ENCODE measurements at places on chromosomes 6 and 20.

DNA sequence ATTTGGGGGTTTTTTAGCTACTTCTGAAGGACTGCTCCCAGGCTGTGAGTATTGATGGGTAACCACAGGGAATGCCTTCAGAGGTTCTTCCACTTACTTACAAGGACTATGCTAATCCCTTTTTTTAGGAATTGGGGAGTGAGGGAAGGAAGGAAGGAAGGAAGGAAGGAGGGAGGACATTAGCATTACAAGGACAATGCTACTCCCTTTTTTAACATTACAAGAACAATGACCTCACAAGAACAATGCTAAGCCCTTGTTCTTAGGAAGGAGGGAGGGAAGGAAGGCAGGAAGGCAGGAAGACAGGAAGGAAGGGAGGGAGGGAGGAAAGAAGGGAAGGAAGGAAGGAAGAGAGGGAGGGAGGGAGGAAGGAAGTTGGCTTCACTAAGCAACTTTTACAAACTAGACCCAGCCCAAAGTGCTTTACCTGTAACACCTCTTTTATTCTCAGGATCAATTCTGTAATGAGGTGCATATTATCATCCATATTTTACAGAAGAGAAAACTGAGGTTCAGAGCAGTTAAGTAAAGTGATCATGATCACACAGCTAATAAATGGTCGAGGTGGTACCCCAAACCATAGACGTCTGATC, 446.8 kb upstream of the JARID2 start:
- DNase-seq, result no peak

DNA sequence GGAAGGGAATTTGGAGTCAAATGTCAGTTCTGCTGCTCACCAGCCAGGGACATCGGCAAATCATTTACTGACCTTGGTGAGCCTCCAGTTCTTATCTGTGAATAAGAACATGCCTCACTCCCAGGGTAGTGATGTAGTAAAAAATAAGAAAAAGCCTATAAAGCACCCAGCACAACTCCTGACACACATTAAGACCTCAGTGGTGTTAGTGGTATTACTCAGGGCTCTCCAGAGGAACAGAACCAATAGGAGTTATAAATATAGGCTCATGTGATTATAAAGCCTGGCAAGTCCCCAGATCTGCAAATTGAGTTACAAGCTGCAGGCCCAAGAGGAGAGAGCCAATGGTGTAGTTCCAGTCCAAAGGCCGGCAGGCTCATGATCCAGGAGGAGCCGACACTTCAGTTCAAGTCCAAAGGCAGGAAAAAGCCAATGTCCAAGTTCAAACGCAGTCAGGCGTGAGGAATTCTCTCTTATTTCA, 71.3 kb upstream of the EYA2 start:
- no peak for DNase-seq

DNA sequence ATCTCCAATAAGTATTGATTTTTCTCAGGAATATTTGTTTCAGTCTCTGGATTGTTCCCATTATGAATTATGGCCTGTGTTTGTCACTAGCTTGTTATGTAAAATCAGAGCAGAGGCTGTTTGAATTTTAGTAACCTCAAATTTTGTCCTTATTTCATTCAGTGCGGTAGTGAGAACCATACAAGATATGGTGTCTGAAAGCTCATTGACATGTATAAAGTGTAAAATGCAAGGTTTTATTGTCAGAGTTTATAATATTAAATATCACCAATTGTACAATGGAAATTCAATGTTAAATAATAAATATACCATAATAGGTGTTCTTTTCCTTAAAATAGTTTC, 353.3 kb upstream of the SYNCRIP start:
- no peak for DNase-seq

DNA sequence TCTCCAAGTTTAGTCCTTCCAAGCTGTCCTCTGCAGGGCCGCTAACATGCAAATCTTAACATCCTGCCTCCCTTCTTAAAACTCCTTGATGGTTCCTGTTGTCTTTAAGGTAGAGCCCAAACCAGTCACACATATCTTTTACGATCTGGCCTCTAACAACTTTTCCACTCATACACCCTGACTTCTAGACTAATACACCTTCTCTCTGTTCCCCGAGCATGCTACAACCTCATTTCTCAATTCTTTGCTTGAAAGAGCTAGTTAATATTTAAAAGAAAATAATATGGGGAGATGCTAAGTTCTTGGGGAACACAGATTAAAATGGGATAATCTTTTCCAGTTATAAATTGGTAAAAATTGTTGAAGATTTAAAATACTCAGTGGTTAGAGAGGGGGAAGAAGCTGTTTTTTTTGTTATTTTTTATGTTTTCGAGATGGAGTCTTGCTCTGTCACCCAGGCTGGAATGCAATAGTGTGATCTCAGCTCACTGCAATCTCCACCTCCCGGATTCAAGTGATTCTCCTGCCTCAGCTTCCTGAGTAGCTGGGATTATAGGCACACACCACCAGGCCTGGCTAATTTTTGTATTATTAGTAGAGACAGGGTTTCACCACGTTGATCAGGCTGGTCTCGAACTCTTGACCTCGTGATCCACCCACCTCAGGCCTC, 250.7 kb downstream of the MAFB start:
- DNase-seq, result no peak

- no peak for DNase-seq
Observed at GRCh38 chr6:113350461-113350860, 506.7 kb upstream of the MARCKS start.

DNA sequence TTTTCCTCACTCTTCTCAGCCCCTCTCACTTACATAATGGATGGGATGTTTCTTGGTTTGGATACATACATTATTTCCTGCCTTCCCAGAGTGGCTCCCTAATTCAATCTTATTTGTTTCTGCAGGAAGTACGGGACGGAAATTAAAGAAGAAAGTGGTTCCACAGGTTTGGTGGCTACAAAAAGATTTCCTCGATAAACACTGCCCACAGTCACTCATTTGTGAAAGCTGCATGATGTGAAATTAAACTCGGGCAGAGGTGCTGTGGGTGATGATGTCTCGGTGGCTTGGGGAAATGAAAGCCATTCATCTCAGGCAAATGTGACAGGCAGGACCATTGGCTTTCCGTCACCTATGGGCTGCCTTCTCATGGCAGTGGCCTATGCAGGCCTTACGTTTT, 119.5 kb upstream of the KCNG1 start:
- no peak for DNase-seq

DNA sequence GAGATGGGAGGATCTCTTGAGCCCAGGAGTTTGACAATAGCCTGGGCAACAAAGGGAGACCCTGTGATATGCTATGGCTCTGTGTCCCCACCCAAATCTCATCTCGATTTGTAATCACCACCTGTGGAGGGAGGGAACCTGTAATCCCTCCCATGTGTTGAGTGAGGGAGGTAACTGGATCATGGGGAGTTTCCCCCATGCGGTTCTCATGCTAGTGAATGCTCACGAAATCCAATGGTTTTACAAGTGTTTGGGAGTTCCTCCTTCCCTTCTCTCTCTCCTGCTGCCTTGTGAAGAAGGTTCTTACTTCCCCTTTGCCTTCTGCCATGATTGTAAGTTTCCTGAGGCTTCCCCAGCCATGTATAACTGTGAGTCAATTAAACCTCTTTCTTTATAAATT, 3.4 kb downstream of the NUDT3 start:
- no peak for DNase-seq

DNA sequence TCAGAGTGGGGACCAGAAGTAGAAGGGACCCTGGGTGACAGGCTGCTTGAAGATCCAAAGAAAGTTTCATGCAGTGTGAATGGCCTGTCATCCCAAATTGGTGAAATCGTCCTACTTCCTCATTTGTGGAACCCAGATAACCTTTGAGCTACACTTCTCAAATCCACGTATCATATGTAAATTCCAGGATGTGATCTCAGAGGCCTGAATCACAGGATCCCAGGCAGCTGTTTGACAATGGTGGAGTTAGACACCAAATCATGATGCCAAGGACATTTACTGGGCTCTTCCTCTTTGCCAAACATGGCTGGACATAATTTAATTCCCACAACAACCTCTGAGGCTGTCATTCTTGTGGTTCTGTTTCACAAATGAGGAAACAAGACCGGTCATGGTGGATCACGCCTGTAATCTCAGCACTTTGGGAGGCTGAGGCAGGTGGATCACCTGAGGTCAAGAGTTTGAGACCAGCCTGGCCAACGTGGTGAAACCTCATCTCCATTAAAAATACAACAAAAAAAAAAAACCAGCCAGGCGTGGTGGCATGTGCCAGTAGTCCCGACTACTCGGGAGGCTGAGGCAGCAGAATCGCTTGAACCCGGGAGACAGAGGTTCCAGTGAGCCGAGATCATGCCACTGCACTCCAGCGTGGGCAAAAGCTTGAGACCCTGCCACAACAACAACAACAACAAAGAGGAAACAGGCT, 39.9 kb upstream of the TTPAL start:
- DNase-seq, result no peak

GRCh38 chr20:38062890-38063289, 29.3 kb downstream of the RPRD1B start:
- DNase-seq, result no peak

DNA sequence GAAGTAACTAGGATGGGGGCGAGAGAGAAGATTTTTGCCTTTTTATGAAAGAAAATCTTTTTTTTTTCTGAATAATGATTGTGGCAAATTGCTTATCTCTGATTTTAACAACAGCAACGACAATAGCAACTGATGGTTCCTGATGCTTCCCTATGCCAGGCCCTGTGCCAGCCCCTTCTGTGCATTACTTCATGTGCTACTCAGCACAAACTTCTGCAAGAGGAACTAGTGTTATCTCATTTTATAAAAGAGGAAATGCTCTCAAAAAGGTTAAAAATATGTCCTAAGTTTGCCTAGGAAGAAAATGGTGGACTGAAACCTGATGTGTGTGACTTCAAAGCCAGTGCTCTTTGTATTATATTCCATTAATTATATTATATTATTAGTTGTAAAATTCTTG, 74.0 kb upstream of the RALGAPA2 start:
- no peak for DNase-seq

DNA sequence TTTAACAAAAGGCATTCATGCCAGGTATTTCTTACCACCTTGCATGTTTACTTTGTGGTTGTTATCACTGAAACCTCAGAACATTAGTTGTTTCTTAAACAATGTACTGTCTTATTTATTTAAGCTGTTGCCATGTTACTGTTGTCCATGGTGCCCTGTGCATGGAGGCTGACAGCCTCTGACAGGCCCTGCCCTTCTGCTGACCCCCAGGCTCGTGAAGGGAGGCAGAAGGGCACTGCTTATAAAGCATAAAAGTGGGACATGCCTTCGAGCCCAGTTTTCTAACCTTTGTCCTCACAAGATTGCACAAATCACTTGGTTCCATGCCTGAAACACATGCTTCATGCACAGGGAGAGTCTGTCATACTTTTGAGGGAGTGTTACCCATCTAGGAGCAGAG, 46.7 kb upstream of the CLIC5 start:
- DNase-seq, result no peak

- DNase-seq, result no peak
Observed at GRCh38 chr20:61900011-61900944, 165.4 kb downstream of the TAF4 start.

DNA sequence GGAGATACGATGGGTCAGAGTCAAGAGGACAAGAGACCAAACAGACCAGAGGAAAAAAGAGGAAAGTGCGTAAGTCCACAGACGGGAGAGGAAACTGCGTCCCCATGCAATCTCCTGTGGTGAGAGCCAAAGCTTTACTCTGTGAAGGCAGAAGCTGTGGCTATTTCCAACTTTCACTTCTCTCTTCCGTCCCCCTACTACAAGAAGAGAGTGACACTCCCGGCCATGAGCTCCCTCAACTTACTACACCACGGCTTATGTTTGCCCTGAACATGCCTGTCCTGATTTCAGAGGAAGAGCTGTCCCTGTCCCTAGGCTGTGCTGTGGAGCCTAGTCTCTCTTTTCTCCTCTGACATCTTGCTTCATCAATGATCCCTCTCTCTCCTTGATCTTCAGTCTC, 11.5 kb upstream of the SSR1 start:
- DNase-seq, result no peak

DNA sequence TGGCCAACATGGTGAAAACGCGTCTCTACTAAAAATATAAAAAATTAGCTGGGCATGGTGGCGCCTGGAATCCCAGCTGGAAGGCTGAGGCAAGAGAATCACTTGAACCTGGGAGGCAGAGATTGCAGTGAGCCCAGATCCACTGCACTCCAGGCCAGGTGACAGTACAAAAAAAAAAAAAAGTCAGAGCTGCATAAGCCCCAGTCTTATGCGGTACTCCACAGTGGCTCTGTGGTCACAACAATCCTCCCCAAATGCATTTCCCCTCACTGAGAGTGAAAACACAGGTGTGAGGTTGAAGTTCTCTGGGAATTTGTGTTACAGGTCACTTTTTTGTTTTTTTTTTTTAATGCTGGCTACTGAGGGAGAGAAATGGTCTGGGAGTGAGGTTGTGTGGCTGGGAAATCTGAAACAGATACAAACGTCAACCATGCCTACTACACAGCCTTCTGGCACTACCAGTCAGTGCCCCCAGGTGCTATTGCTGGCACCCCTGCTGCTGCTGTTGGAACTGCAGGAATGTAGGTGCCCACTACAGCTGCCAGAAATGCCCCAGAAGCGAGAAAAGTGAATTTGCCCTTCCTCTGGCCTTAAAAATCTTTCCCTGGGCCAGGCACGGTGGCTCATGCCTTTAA, 5.7 kb downstream of the MRPS26 start:
- no peak for DNase-seq

GRCh38 chr6:116405138-116405537, 34.4 kb downstream of the DSE start:
- no peak for DNase-seq

DNA sequence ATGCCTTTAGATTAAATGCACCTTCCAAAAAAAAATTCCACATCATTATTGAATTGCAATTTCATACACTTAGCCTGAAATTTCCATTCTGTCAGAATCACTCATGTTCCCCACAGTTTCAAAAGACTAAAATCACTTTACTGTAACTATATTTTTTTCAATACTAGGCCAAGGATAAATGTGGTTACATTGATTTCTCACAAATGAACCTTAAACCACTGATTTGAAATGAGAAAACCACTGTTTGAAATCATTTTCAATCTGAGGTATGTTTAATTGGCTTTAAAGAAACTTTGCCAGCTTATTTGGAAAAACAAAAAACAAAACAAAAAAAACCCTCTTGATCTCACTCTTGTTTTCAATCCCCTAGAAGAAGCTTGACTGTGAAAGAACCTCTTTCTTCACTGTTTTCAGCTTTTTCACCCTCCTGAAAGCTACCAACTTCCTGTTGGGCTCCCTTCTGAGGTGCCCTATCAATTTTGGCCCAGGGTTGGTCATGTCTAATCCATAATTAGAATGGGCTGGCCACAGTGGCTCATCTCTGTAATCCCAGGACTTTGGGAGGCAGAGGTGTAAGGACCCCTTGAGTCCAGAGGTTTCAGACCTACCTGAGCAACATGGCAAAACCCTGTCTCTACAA, 242.5 kb downstream of the ADGRG6 start:
- DNase-seq, result no peak

DNA sequence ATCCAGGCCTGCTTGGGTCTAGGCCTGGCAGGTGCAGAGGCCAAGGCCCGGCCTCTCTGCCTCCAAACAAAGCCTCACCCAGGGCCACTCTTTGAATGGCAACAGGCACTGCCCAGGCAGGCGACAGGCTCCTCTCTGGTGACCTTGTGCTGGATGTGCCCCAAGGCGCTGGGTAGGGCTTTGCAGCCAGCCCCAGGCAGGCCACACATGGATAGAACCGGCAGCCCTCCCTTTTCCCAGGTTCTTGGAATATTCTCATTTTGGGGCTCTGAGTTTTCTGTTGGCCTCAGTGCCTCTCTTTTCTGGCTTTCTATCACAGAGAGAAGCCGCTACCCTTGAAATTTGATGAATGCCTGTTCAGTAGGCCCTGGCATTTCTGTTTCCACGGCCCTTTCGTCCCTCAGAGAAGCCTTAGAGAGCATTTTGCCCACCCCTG, 18.9 kb downstream of the PKIG start:
- no peak for DNase-seq

GRCh38 chr6:5674141-5674540, 332.6 kb downstream of the NRN1 start:
- no peak for DNase-seq

All from stimulated activated CD8-positive, alpha-beta memory T cell treated with anti-CD3 and anti-CD28 coated beads, Interleukin-4, amount 100 ng/mL, for 1 hour (primary cell).